ENCODE measurements at places on chromosomes 11 and 22.

DNA sequence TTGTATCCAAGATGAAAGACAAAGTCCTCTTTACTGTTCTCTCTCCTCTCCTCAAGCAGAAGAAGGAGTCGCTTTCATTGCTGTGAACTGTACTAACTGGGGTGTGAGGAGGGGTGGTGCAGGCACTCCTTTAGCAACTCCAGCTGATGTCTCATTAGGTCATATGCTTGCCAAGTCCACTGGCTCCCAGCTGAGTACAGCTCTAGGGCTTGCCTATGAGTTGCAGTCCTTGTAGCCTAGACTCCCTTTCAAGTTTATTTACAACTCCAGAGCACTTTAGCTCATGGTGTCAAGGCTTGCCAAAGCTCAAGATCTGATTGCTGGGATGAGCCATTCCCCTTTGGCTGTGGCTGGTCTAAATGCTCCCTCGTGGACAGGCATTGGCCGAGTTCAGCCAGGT, 55.1 kb upstream of the PDGFD start:
- no peak for DNase-seq

DNA sequence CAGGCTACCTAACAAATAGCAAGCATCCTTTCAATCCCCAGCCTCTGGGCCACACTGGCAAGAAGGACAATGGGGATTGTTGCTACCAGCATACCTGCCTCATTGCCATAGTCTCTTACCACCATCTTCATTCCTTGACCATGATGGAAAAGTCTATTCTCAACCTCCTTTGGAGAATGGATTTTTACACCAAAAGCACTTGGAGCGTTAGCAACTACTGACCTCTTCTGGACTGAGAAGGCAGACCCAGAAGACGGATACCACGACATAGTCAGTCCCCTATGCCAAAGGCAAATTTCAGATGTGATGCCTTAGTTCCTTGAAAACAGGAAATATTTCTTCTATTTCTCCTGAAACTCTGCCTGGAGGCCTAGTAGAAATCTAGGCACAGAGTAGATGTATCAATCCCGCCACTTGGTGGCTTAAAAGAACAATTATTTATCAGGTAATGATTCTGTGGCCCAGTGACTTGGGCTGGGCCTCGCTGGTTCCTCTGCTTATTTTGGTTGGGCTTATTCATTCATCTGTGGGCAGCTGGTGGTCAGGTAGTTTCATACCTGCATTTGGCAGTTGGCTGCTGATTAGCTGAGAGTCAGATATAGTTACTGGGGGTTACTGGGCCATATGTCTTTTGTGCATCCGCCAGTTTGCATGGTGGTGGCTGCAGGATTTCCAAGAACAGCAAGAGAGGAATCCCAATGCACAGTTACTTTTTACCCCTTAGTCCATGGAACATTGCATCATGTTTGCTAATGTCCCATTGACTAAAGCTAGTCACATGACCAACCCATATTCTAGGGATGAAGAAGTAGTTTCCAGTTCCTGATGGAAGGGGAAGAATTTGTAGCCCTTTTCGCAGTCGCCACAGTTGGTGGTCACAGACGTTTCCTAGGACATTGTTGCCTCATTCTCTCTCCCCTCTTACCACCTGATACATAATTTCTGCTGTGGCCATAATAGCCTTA, 75.2 kb downstream of the DHCR7 start:
- DNase-seq, result no peak

DNA sequence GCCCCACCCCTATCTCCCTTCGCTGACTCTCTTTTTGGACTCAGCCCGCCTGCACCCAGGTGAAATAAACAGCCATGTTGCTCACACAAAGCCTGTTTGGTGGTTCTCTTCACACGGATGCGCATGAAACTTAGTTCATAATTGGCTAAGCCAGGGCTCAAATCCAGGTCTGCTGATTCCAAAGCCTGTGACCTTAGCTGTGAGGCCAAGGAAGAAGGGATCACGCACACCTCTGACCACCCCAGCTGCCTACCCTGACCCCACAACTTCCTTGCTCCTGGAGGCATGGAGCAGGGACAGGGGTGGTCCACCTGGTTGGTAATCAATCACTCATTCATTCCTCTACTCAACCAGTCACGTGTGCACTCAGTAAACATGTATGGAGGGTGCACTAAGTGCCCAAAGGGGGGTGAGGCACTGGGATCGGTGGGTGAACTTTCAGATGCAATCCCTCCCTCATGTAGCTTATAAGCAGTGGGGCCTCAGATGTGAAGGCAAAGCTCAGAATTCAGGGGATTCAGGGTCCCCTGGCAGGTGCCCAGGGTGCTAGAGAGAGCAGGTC, 10.3 kb downstream of the FXYD2 start:
- DNase-seq, result no peak

GRCh38 chr11:89347071-89347470, 144.1 kb downstream of the NOX4 start:
- no peak for DNase-seq

DNA sequence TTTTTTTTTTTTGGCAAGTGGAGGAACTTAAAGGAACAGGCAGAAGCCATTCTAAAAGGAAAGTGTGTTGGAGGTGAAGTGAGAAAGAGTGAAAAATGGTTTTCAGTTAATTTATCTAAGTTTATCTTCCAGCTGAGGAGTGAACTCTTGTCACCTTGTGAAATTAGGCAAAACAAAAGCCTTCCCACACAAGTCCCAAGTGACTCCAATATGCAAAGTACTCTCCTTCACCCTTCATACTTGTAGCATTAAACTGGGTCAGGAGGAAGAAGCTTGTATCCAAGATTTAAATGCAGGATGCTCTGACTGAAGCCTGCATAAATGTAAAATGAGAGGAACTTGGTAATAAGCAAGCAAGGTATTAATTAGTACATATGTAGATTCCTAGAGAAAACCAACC, 796.8 kb downstream of the DLG2 start:
- DNase-seq, result no peak

DNA sequence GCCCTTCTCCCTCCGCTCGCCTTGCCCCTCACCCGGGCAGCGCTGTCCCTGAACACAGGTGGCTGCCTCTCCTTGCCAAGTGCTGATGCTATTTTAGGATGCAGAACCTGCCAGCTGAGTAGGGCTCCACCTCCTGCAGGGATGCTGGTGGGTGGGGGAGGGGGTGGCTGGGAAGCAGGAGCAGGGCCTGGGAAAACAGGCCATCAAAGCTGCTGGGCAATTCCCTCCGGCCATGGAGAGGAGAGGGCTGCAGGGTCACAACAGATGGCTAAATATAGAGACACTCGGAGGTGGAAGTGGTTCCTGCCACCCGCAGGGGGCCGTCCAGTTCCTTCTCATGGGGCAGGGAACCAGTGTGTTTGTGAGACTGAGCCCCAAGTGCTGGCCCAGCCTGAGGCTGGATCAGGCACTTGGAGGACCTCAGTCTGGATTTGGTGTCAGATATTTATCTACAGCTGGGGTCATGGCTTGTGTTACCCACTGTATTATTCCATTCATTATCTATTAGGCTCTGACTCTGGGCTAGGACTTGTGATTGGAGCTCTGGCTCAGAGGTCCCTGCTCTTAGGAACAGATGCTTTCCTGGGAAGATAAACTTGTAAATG, 59.6 kb downstream of the LRRC32 start:
- no peak for DNase-seq

DNA sequence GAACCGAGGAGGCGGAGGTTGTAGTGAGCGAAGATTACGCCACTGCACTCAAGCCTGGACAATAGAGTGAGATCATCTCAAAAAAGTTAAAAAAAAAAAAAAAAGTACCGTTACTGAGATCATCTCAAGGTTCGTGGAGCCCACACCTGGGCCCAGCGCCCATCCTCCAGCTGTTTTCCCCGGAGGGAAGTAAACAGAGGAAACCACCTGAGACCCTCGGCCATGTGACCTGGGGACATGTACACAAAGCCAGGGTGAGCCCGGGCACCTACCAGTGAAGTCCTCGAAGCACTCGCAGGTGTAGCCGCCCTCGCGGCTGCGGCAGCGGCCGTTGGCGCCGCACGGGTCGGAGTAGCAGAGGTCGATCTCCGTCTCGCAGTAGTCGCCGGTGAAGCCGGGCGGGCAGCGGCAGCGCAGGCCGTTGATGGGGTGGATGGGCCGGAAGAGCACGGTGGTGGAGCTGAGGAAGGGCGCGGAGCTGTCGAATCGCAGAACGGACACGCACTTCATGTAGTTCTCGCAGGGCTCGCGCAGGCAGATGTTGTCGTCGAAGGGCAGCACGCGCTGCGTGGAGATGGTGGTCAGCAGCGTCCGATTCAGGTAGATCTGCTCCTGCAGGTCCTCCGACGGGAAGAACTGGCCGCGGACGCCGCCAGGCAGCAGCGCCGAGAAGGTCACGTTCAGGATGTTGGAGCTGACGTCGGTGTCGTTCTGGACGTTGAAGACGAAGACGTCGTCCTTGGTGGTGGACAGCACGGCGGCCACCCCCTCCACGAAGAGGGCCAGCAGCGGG, 73.8 kb downstream of the CELSR1 start:
- no peak for DNase-seq

DNA sequence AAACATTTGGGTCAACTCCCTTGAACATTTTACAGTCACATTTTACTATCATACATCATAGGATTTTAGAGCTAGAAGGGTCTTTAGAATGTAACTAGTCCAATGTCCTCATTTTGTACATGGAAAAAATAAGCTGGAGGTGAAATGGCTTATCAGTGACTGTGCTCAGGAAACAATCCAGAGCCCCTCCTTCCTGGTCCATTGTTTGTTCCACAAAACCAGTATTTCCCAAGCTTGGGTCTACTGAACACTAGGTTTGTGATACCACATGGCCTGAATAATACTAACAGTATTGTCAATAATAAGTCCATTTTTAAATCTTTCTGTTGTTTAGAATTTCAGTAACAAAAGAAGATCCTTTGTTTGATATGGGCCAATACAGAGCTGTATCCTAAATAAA, 27.1 kb downstream of the PDGFD start:
- DNase-seq, result no peak

GRCh38 chr22:36334821-36335603, 52.8 kb downstream of the MYH9 start:
- peak; percentile 52 for DNase-seq

GRCh38 chr11:123218451-123218850, 23.4 kb upstream of the CLMP start:
- no peak for DNase-seq

DNA sequence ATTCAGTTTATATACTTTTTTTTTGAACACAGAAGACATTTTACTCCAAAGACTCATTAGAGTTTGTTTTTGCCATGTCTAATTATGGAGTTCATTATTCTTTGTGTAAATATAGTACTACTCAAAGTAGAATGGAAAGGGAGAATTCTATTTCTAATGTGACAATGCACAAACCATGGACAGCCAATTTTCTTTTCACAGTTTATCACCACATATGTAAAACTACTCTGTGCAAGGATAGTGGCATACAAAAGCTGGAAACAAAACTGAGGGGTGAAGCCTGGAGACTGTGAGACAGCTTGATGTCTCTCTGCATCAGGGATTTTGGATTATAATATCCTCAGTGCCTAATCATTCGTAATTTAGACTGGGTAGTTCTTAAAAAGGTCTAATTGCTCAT, 75.5 kb downstream of the LUZP2 start:
- DNase-seq, result no peak

DNA sequence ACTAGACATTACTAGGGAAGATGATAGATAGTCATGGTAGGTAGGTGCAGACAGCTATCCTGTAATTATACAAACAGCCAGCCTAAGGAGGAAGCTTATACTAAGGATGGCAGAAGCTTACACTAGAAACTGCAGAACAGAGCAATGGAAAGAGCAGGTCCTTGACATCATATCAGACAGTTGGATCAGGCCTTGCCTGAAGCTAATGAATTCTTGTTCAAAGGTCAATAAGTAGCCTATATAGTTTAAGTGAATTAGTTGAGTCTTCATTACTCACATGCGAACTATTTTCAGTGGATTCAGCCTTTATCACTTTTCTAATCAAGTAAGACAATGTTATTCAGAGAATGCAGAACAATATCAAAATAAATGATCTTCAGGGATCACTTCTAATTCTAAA, 22.3 kb upstream of the GRK3 start:
- no peak for DNase-seq

DNA sequence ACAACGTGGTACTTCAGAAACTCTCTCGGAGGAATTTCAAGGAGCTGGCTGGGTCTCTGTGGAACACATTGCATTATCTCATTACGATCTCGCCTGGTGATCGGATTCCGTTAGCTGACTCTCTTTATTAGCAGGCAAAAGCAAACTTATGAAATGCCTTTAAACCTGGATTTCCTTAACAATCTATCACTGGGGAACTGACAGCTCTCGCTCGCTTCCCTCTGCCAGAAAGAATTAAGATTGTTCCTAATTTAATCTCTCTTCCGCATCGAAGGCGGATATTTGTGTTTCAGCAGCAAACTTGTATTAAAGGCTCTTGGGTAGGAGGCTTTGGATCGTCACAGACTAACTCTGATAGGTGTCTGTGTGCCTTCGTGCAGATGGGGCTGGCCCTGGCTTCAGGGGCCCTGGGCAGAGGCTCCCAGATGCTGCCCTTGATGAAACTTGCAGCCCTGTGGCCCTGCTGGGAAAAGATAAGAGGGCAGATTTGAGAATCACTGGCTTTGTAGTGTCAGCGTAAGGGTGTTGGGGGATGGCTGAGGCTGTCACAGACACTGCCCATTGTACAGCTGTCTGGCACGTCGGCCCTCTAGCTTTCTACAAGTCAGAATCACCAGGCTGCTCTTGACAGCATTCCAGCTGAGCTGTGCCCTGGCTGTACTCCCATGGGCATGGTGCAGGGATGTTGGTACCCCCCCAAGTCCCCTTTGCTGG, 162.2 kb upstream of the NECTIN1 start:
- DNase-seq, result no peak

DNA sequence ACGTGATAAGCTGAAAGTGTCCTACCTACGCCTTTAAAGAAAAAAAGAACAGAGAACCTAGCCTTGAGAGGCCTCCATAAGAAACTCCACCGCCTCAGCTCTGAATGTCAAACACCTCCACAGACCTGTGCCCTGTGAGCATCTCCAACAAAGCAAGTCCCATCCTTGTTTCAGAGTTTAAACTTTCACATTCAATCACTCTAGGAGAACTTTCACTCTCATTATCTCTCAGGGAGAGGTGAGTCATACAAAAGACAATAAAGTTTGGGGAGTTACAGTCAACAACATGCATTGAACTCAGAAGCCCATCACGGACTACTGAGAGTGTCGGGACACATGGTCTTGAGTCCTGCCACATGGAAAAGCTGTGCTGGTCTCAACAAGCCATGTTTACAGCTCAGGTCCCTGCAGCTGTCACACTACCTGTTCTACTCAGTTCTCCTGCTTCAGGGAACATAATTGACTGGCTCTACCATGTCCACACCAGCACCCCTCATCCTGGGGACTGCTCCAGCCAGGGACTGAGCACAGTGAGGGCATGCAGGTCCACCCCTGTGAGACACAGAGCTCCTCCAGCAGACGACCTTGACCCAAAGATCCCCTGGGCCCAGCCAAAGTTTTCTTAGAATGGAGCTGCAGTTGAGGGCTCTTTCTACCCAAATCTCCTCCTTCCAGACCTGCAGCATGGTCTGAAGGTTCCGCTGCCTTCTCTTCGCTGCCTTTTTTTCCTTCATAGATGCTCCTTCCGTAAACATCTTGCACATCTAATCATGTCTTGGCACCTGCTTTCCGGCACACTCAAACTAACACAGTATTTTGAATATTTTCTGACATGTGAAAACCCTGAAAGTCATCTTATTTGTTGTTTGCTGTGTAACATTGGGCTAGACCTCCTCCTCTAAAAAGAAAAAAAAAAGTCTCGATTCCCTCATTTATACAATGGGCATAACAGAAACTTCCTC, 114.9 kb downstream of the ETS1 start:
- no peak for DNase-seq

Measured in NCI-H1694 (cell line).